ENCODE measurements at places on chromosomes 7 and 10.

DNA sequence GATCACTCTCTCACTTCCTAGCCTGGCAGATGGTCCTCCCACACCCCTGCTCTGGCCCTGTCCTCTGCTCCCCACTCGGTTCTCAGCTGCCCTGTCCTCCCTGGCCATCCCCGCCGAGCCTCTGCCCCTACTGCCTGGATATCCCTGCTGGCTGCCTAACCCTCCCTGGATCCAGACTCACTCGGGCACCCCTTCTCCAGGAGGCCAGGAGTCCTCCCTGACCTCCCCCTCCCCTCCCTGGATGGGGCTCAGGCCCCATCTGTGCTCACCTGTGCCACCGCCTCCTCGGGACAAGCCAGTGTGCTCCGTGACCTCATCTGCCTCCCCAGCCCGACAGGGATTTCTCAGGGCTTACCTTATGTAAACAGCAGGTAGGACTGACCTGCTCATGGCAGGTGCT lies 406.1 kb downstream of the TCERG1L start:
- DNase-seq, result no peak

DNA sequence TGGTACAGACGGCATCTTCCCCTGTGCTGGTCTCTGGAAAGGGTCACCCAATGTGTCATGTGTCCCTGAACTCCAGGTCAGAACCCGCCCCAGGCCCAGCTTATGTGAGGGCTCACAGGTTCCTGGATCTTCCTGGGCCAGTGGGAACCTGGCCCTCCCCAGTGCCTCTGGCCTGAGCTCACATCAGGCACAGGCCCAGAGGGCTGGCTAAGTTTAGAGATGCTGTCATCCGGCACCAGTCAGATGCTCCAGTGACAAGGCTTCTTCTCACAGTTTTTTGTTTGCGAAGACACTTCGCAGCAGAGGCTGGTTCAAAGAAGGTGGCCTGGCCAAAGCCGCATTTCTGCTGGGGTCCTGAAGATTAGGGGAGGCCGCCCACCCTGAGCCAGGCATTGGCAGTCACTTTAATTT lies 11.8 kb downstream of the CAMK2B start:
- no peak for DNase-seq

DNA sequence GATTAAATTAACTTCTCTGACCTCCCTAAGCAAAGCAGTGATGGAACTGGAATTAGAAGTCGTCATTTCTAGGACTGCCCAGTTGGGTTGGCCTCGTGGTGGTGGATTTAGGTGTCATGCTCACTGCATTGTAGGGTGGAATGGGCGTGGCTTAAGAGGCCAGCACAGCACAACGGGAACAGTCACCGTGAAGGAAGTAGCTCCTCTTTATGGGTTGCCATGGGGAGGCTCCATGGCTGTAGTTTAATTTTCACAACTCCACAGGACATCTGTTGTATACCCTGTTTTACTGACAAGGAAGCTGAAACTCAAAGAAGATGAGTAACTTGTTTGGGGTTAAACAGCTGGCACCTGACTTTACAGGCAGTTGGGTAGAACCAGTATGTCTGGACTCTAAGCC lies 208.3 kb downstream of the CELF2 start:
- DNase-seq, result no peak

DNA sequence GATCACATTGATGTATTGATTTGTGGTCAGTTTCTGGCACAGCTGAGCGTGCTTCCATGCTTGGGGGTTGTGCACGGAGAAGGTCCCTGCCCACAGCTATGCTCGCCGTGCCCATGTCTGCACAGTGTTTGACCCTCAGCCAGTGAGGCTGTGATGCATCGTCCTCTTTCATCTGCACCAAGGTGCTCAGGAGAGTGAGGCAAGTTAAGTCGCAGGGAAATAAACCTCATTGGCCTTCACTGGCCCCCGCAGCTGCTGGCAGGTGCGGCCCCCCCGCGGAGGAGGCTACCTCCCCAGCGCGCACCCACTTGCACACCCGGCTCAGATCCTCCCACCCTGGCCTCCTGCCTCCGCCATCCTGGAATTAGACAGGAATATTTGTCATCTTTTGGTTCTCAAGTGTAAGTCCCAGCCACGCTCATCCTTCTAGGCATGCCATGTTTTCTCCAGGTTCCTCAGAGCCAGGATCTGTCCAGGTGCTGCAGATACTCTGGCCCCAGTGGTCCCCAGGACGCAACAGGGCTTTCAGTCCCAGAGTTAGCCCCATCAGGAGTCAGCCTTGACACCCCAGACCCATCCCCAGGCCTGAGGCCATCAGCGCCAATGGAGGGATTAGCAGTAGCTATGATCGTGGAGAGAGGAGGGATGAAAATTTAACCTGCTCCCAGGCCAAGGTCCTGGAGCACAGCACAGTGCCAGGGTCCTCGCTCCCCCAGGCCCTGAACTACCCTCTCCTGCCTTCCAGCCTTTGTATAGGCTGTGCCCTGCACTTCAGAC lies 93.7 kb downstream of the OAT start:
- no peak for DNase-seq

DNA sequence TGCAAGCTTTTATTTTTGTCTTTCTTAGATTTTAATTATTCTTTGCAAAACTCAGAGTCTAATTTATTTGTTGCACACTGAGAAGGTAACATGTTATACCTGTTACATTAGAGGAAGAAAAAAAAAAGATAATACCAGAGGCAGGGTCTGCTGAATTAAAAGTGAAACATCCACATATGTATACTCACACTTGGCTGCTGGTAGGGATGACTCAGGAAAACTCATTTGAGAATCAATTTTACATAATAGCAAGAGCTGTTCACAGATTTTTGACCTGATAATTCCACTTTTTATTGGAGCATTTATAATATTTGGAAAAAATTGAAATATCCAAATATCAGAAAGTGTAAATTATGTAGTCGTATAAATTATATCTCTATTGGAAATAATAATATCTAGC lies 78.1 kb upstream of the CCDC6 start:
- no peak for DNase-seq

DNA sequence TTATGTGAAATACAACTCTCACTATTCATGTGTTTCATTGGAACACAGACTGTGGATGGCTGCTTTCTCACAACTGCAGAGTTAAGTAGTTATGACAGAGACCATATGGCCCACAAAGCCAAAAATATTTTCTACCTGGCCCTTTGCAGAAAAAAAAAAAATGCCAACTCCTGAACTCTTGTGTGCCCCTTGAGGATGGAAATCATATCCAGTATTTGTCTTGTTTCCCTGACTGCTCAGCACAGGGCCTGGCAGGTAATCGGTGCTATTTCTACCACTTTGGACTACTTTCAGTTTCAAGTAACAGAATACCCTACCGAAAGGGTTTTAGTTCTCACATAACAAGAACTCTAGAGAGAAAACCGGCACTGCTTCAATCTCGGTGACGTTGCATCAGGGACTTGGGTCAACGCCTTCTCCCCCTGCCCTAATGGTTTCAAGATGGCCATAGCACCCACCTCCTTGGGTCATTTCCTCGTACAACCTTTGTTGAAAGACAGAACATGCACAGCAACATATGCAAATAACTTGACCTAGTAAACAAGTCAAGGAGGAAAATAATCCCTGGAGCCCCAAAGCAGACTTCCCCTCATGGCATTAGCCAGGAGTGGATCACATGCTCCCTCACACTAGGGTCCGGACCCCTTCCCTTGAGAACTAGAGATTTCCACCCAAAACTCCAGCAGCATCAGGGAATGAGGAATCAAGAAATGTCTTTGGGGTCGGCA lies 11.8 kb upstream of the GPNMB start:
- DNase-seq, result no peak

DNA sequence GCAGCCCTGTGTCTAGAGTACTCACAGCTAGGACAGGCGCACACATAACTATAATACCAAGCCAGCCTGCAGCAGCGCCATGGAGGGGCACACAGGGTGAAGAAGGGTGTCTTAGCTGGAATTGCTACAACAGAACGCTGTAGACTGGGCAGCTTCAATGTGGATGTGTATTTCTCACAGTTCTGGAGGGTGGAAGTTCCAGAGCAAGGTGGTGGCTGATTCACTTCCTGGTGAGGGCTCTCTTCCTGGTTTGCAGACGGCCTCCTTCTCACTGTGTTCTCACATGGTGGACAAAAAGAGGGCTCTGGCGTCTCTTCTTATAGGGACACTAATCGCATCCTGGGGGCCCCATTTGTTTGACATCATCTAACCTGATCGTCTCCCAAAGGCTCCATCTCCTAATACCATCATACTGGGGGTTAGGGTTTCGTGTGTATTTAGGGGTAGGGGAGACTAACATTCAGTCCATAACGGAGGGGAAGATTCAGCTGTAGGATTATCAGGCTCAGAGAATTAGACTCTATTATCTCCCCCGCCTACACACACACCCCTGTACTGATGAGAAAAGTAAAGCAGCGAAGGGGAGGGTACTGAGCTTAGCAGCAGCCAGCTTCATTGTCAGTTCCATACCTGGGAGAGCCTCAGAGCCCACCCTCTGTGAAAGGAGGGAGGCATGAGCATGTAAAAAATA lies 289.1 kb downstream of the CCDC3 start:
- DNase-seq, result no peak

- DNase-seq, result peak; percentile 10
These were observed 21.1 kb downstream of the PON1 start for GRCh38 chr7:95303013-95303905.

GRCh38 chr7:24108906-24109376 lies 175.0 kb upstream of the NPY start:
- no peak for DNase-seq

- no peak for DNase-seq
These were observed 81.3 kb downstream of the ZRANB1 start for GRCh38 chr10:125023255-125023654.

DNA sequence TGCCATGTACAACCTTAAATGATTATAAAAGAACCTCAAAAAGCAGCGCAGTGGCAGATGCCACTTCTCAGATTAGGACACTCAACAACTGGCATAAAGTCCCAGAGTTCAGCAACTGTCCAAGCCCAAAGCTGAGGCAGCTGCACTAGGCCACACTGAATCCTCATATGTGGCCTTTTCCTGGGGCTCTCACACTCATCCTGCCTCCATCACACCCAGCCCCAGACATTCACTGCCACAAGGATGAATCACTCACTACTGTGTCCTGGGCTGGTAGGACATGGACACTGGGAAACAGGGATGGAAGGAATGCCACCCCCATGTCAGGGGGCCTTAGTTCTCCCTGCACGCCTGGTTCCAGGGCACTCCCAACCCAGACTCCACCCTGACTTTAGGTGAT lies 547.7 kb downstream of the TNS3 start:
- peak; percentile 11 for DNase-seq

GRCh38 chr7:95490231-95490762 lies 4.6 kb downstream of the ASB4 start:
- no peak for DNase-seq

- DNase-seq, result peak; percentile 93
These were observed 702 bp upstream of the KAZALD1 start for GRCh38 chr10:101060951-101061623.

- peak; percentile 7 for DNase-seq
These were observed 25.8 kb upstream of the IMMP2L start for GRCh38 chr7:111588065-111588433.

- DNase-seq, result no peak
These were observed 187.3 kb upstream of the PRSS58 start for GRCh38 chr7:142445019-142445686.

DNA sequence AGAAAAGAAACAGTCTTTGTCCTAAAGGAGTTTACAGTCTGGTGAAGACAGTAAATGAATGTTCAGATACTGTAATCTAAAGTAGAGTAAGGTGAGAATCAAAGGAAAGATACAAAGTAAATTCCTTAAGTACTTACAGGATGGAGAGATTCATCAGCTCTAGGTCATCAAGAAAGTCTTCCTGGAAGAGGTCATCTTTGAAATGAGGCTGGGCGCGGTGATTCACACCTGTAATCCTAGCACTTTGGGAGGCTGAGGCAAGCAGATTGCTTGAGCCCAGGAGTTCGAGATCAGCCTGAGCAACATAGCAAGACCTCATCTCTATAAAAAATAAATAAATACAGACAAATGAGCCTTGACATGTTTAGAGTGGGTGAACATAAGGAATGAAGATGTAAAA lies 18.3 kb downstream of the FHIP2A start:
- DNase-seq, result no peak

GRCh38 chr7:48610705-48611104 lies 313.6 kb upstream of the CDC14C start:
- DNase-seq, result no peak

DNA sequence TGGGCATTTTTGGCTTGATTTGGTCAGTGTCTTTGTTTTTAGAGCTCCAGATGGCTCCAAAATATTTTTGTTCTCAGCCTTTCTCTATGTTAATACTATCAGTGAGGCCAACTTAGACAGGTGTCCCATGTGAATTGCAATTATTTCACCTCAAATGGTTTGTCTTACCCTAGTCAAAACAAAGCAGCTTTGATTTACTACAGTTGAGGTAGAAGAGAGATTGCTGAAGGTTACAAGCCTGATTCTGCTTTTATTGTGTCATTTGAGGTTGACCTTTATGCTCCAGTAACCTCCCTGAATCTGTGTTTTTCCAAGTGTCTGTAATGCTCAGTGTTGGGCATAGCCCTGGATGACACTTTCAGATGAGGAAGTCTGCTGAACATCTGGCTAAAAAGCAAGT lies 882.9 kb downstream of the NRG3 start:
- no peak for DNase-seq

DNA sequence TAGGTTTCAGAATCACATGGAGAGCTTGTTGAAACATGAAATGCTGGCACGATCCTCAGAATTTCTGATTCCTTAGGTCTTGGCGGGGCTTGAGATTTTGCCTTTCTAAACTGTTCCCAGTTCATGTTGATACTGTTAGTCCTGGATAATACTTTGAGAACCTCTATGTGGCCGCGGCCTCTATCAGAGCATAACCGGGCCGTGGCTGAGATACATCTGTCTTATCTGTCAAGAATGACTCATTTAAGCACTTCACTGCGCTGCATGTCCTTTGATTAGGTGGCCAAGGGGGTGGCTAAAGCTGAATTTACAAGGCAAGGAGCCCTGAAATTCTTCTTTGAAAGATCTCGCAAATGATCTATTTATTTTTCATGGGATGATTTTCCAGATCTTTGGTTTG lies 66.9 kb downstream of the GALNT17 start:
- DNase-seq, result no peak

DNA sequence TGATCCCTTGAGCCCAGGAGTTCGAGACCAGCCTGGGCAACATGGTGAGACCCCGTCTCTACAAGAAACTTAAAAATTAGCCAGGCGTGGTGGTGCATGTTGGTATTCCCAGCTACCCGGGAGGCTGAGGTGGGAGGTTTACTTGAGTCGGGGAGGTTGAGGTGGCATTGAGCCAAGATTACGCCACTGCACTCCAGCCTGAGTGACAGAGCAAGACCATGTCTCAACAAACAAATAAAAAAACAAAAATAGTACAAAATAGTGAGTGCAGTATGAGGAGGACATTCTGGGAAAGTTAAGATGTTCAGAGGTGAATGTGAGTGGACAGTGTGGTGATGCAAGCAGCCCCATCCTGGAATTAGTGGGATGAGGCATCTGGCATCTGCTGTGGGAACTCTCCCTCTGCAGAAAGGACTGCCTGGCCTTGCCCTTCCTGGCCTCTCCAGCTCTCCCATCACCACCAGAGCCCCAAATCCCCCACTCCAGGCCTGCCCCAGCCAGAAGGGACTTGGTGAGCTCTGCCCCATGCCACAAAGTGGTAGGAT lies 96.6 kb upstream of the PARD3 start:
- DNase-seq, result no peak
